Stimulated activated CD8-positive, alpha-beta memory T cell treated with anti-CD3 and anti-CD28 coated beads, Interleukin-7, amount 100 ng/mL, for 48 hours (primary cell): ENCODE measurements at places on chromosomes 5 and 9.

DNA sequence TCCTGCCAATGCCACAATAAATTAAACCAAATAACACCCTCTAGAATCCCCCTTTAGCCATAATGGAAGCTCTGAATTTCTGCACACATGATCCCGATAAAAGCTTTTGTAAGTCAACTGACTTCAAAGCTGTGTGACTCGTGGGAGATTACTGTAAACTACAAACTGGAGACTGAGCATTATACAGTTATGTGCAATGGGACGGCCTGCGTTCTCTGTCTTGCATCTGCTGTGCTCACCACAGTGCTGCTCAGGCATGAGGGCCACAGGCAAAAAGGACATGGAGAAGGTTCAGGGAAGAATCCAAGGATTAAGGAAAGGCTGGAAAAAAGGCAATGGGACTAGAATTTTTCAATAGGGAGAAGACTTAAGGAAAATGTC lies 184.2 kb downstream of the FANCC start:
- DNase-seq: no peak

DNA sequence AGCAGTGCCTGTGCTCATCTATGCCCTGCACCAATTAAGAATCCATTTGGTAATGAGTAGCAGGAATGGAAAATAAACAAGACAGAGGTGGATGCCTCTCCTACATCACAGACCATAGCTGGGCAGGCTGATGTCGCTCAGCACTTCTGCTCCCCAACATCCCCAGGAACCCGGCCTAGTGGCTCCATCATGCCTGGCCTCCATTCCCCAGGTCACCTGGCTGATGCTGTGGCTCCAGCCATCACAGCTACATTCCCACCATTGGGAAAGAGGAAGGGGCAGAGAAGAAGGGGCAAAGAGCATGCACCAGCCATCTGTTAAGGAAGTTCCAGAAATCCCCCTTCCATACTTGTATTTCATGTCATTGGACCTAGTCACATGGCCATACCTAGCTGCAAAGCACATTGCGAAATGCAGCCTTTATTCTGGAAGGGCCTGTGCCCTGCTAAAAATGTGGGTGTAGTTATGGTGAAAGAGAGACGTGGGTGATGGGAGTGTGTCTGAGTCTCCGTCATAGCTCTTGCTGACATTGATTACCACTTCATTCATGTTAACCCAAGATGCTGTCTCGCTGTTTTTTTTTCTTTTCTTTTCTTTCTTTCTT lies 86.1 kb upstream of the ADAMTS2 start:
- DNase-seq: no peak

DNA sequence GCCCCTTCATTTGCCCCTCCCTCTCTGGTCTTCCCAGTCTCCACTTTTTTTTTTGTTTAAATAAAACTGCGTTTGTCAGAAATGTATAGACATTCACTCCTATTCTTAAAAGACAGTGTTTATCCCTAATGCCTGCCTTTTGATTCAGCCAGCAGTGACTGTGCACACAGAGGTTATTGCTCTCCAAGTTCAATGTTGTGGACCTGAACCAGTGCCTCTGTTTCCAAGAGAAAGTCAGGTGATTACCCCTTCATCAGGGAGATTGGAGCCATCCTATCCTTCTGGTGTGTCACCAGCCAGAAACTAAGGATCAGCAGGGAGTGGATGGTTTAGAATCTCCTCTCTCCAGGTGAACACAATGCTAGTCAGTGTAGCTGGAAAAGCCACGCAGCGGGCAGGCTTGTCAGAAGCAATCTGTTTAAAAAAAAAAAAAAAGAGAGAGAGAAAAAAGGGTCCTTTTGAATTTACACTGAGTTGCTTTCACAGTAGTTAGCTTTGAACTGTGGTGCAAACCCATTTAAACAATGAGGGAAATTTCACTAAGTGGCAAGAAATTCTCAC lies 167.5 kb upstream of the DMRT1 start:
- DNase-seq: no peak

DNA sequence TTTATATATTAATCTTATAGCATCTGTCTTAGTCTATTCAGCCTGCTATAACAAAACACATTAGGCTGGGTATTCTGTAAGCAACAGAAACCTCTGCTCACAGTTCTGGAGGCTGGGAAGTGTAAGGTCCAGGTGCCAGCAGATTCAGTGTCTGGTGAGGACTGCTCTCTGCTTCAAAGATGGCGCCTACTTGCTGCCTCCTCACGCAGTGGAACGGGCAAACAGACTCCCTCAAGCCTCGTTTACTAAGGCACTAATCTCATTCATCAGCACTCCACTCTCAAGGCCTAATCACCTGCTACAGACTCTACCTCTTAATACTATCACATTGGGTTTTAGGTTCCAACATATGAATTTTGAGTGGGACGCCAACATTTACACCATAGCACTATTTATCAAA lies 5.2 kb upstream of the TBC1D2 start:
- DNase-seq: no peak

GRCh38 chr9:95313010-95313498 lies 4.5 kb downstream of the FANCC start:
- DNase-seq: no peak

DNA sequence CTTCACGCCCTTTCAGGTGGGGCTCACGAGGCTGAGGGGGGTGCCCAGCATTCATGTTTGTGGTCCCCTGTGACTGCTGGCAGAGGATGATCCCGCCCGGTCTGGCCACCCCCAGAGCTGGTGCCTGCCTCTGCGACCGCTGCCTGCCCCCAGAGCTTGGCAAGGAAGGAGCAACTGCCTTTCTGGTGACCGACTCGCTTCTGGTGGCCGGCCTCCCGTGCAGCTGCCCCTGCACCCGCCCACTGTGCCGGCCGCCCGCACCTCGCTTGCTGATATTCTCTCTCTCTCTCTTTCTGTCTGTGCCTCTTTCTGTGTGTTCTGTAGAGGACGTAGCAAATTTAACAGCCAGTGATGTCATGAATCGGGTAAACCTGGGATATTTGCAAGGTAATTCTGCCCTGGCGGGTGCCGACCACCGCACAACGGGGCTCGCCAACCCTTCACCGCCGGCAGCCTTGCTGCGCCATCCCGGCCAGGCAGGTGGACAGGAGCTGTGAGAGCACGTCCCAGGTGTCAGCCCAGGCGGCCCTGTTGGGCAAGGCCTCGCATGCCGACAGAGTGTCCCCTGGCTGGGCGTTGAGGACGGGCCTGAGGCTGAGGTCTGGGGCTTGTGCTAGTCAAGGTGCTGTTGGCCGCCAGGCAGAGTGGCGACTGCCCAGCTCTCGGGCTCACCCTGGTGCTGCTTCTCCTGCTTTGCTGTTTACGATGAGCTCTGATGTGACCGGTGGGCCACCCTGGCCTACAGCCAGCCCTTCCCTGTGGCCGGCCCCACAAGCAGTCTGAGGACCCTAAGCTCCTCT lies 86.0 kb downstream of the KCNT1 start:
- DNase-seq: no peak

DNA sequence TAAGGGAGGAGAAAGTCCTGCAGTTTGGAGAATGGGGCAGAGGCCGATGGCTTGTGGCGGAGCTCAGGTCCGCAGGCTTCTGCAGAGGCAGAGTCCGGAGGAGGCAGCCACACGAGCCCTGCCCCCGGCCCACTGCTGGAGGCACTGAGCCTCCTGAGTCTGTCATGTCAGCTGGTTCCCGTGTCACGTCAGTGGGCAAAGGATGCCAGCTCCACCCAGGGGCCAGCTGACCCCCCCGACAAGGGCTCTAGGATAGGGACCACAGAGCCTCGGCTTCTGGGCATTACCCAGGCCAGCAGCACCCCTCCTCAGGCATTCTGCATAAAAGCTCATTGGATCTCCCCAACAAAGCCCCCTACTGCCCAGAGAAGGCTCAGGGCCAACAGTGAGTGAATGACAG lies 8.5 kb downstream of the SH3PXD2B start:
- no peak for DNase-seq

DNA sequence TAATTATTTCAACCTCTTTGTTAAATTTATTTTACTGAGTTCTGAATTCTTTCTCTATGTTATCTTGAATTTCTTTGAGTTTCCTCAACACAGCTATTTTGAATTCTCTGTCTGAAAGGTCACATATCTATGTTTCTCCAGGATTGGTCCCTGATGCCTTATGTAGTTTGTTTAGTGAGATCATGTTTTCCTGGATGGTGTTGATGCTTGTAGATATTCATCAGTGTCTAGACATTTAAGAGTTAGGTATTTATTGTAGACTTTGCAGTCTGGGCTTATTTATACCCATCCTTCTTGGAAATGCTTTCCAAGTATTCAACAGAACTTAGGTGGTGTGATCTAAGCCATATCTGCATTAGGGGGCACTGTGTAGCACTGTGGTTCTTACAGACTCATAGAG lies 70.2 kb upstream of the SLC27A6 start:
- no peak for DNase-seq

GRCh38 chr5:2633992-2634391 lies 117.5 kb downstream of the IRX2 start:
- no peak for DNase-seq
